ENCODE measurements at places on chromosomes 4 and X.

DNA sequence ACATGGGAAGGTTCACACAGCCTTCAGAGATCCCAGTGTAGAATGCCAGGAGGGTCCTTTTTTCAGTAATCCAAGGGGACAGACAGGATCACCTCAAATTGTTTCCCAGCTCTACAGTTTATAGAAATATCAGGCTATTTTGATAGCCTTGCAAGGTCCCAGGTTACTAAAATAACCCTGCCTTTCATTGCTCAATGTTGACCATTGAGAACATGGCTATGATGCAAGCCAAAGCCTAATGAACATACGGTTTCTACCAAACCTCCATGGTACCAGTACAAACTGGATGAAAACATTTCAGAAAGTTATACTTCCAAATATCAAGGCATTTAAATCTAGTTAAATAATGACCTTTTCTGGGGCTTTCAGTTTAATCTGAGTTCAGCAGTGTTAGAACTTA is 151.5 kb downstream of the PLS3 start:
- DNase-seq, result no peak

- no peak for DNase-seq
Observed at GRCh38 chr4:65089666-65090065, 580.6 kb downstream of the EPHA5 start.

GRCh38 chrX:132272826-132273225 is 53.6 kb upstream of the RAP2C start:
- no peak for DNase-seq

- no peak for DNase-seq
Observed at GRCh38 chr4:127601029-127601428, 31.7 kb upstream of the INTU start.

- DNase-seq, result no peak
Observed at GRCh38 chr4:130306566-130306965, 1210.6 kb downstream of the C4orf33 start.

DNA sequence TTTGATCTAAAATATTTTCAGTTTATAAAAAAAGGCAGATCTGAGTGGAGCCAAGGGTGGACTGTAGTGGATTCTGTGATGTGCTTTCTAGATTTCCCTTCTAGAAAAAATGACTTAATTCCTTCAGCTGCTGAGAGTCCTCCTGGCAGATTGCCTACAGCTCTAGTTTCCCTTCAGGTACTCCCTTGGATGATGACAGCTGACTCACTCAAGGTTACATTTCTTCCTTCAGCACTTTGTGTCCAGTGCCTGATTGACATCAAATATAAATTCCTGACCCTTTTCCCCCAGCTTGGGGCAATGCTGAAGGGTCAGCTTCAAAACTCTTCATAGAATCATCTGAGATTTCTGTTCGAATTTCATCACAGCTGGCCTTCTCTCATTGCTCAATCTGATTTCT is 161.7 kb downstream of the EMCN start:
- no peak for DNase-seq

DNA sequence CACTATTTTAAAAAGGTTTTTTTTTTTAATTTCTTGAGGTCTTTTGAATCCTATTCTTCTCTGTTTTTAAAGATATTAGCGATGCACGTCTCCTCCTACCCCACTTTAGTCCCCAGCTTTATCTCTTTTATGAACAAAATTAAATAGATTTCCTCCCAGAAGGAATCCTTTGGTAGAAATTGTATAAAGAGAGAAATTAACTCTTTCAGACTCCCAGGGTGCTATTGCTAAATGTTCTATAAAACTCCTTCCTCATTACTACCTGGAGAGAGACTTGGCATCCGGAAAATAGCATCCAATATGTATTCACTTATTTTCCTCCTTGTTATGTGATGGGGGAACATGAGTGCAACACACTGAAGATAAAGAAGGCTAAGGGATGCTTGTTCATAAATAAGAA is 16.5 kb upstream of the PACRGL start:
- DNase-seq, result no peak

DNA sequence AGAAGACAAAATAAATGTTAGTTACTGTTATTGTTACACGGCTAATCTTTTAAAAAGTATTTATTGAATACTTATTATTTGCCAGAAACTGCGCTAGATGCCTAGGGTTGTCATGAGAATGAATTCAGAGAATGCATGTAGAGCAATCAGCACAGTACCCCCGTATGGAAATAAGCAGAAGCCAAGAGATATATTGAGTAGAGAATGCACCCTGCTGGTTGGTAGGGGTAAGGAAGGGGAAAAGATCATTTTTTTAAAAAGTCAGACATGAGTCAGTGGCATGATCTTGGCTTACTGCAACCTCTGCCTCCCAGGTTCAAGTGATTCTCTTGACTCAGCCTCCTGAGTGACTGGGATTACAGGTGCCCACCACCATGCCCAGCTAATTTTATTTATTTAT is 13.1 kb upstream of the DRP2 start:
- DNase-seq, result no peak

DNA sequence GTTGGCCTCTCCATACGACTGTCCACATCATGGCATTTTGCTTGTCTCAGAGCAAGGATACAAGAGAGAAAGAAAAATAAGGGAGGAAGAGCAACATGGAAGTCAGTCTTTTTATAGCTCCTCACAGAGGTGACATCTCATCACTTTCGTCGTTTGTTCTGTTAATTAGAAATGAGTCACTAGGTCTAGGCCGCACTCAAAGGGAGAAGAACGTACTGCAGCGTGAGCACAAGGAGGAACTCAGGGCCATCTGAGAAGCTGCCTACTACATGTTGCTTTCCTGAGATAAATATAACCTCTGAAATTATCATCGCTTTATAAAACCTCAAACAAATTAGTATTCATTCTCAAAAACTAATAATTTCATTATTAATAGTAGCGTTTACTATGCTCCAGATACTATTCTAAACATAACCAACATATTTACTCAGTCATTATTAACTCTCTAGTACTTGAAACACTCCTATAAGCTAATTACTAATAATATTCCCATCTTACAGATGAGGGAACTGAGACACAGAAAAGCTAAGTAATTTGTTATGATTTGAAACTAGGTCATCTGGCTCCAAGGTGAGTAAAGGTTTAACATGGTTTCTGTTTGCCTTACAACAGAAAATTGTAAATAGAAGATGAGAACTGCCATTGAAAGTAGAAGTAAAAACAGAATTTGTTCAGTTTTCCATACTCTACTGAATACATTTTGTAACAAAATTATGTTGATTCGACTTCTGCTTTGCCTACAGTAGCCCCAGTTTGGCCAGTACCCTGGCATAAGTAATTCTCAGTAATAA is 213.2 kb upstream of the UGT8 start:
- DNase-seq, result no peak

DNA sequence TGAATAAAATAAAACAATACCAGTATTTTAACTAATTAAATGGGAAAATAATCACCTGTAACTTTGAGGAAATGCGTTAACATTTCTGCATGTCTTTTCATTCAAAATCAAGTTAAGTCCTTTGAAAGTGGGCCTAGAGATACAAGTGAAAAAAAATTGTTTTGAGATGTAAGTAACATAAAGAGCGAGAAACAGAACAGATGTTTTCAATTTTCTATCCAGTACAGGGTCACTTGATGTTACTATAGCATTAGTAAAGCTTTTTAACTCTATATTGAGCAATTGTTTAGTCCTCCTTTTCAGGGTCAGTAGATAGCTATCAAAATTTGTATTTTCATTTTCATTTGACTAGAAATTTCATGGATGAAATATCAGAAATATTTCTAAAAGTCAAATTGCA is 761.4 kb downstream of the CCSER1 start:
- DNase-seq, result no peak

DNA sequence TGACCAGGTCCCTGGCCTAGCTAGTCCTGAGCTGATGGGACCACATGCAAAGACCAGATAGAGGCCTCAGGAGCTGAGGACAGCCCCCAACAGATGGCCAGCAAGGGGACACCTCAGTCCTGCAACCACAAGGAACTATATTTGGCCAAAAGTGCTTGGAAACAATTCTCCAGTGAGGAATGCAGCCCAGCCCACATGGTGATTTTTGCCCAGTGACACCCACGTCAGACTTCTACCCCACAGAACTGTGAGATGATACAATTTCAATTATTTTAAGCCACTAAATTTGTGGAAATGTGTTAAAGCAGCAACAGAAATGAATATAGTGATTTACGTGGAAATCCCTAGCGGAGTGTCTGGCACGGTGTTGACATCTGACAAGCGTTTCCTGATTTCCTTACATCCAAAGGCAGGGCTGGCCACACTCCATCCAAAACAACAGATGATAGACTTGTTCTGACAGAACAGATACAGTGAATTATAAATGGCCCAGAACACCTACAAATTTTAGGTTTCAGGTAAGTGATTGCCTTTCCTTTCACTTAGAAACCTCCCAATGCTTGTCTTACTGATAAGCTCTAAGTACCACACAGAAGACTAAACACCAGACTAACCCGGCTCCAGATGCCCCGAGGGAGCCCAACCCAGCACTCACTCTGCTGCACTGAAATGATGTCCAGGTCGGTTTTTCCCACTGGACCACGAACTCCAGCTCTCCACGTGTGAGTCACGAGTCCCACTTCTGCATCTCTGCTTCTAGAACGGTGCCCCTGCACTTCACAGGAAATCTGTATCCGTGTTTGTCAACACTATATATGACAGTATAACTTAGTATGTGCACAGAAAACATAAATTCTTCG is 5.8 kb downstream of the AFAP1 start:
- no peak for DNase-seq

- DNase-seq, result no peak
Observed at GRCh38 chrX:19137067-19137466, 14.8 kb upstream of the ADGRG2 start.

DNA sequence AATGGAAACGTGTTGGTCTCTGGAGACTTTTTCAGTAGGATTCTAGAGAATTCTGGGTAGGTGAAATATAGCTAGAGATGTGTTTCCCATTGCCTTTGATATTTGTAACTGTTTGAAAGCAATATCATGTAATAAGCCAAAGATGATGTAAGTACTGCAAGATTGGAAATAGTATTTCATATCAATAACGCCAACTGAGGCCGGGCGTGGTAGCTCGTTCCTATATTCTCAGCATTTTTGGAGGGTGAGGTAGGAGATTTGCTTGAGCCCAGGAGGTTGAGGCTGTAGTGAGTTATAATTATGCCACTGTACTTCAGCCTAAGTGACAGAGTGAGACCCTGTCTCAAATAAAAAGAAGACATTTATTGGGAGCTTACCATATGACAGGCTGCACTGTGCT is 9.5 kb downstream of the ADH1A start:
- DNase-seq, result no peak

DNA sequence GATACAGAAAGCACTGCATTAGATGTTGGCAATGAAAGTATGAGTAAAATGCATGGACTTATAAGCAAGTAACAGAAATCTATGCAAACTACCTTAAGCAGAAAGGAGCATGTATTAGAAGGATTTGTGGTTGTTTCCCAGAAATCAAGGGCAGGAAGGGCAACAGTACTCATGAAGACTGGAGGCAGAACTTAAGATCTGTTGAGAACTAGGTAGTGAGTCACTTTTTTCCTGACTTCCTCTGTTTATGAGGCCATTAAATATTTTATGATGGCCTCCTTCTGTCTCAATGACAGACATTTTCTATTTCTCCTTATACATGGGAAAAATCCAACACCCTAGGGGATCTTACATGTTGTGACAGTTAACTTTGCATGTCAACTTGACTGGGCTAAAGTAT is 398.2 kb downstream of the MID1IP1 start:
- no peak for DNase-seq

DNA sequence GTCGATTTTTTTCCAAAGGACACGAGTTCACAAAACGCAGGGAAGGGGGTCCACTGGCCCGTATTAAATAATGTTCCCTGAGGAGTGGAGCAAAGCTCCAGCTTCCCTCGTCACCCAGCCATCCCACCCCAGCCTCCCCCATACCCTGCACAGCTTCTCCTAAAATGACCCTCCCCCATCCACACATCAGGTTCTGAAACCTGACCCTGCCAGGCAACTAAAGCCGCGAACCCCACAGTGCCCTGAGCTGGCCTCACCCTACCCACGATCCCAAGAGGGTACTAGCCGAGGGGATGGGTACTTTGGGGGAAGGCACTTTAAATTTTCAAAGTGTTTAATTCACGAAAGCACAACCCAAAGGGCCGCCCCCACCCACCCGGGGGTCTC is 634 bp downstream of the APOO start:
- DNase-seq, result no peak

DNA sequence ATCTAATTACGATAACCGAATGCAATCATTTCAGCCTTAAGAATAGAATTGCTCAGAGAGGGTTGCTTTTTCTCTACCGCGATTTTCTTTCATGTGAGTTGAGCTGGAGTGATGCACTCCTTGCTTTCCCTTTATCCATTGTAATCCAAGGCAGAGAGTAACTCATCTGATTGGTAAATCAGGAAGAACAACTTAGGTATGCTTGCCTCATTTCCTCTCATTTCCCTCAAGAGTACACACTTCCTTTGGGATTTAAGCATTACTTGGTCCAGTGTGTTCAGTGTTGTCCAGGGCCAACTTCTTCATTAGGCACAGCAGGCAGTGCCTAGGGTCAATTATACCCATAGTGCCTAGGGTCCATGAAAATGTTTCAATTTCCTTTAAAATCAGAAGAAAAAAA is 15.7 kb upstream of the N4BP2 start:
- DNase-seq, result no peak

DNA sequence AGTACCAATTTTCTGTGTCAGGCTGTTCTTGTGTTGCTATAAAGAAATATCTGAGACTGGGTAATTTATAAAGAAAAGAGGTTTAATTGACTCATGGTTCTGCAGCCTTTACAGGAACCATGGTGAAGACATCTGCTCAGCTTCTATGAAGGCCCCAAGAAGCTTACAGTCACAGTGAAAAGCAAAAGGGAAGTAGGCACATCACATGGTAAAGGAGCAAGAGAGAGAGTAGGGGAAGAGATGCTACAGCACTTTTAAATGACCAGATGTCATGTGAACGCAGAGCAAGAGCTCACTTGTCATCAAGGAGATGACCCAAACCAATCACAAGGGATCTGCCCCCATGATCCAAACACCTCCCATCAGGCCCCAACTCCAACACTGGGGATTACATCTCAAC is 174.3 kb downstream of the ATP10D start:
- DNase-seq, result no peak

- no peak for DNase-seq
Observed at GRCh38 chr4:156346959-156347385, 393.3 kb upstream of the CTSO start.

DNA sequence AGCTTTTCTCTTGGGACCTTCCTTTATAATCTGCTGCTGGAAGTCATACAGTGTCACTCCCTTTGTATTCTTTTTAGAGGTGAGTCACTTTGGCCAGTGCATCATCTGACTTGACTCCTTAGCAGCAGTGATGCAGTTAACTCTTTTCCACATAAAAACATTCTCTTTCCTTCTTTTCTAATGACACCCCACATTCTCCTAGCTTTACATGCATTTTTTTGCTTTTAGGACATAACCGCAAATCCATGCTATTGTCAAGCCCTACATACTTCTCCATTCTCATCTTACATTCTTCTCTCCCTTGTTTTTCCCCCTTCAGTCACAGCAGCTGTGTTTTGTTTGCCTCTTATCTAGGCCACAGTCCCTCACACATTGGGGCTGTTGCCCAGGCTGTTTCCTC is 55.1 kb downstream of the ZNF330 start:
- no peak for DNase-seq

GRCh38 chr4:81508411-81509185 is 36.9 kb upstream of the RASGEF1B start:
- DNase-seq, result no peak

Measured in stimulated activated CD8-positive, alpha-beta memory T cell treated with anti-CD3 and anti-CD28 coated beads, Interleukin-7, amount 100 ng/mL, for 24 hours (primary cell).